ENCODE measurements at places on chromosomes 3 and 15.
A peak's percentile ranks its signal among the peaks of the same experiment; 100 is the strongest.

DNA sequence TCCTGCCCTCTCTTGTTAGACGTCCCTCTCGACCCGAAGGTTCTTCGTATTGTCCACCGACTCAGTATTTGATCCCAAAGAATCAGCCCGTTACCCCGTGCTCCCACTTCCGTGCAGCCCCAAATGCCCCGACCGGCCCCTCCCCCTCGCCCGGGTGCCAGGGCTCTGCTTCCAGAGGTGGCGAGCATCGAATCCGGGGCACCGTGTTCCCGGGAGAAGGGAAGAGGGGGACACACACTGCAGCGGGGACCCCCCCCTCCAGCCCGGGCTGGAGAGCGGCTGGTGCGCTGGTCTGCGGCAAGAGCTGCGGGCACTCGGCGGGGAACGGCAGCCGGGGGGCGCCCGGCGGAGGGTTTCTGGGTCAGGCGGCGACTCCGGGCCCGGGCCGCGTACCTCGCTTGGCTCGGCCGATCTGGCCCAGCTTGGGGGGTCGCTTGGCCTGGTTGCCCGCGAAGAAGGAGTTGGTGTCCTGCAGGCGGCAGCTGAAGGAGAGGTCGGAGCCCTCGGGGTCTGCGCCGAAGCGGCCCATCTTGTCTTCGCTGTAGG is 556 bp downstream of the CAMK2N2 start:
- no peak for DNase-seq

DNA sequence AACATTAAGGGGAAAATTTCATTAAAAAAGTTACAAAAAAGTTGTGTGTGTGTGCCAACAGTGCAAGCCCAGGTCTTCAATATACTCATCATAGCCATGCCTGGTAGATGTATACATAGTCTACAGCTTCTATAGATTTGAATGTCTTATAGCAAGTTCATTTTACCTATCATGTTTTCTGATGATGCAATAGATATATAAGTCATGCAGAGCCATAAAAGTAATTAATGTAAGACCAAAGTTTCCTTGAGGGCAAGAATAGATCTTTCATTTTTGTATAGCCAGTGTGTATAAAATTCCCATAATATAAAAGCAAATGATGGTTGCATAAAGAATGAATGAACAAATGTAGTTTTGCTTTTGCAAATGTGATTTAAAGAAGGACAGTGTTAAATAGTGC is 1138.4 kb downstream of the TBL1XR1 start:
- no peak for DNase-seq

GRCh38 chr3:15321349-15321748 is 11.0 kb downstream of the SH3BP5 start:
- no peak for DNase-seq

DNA sequence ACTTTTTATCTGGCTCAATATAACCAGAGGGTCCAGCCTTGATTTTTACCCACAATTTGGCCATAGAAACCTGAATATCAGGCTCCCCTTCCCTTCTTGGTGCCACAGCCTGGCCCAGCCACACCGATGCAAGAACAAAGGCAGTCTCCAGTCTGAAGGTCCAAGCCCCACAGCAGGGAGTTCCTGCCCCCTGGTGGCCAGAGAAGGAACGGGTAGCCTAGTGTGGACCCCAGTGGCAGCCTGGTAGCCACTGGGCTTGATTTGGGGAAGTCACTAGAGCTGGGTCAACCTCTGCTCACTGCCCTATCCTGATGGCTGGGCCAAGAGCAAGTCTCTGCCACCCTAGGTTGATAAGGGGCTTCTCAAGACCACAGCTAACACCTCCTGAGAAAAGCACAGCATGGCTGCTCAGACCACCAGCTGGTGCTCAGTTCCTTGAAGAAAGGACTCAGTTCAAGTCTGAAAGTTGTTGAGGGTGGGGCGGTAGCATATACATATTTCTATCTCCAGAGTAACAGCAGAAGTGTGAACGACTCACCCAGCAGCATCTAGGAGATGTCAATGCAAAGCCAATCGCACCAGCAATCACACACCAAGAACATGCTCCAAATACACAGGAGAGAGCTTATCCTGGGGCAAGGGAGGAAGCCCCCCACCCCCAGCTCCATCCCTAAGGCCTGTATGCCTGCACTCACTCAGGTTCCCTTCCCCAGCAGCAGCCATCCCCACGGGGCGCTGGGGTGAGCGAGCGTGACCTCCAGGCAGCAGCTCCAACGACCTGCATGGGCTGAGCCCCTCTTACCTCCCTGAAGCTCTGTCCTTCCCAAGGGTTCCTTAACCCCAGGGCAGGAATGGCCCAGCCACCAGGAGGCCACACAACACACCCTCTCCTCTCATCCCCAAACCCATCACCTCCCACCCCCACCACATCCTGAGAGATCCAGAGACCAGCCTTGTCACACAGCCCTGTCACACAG is 7.6 kb downstream of the PFKFB4 start:
- peak; percentile 85 for DNase-seq

DNA sequence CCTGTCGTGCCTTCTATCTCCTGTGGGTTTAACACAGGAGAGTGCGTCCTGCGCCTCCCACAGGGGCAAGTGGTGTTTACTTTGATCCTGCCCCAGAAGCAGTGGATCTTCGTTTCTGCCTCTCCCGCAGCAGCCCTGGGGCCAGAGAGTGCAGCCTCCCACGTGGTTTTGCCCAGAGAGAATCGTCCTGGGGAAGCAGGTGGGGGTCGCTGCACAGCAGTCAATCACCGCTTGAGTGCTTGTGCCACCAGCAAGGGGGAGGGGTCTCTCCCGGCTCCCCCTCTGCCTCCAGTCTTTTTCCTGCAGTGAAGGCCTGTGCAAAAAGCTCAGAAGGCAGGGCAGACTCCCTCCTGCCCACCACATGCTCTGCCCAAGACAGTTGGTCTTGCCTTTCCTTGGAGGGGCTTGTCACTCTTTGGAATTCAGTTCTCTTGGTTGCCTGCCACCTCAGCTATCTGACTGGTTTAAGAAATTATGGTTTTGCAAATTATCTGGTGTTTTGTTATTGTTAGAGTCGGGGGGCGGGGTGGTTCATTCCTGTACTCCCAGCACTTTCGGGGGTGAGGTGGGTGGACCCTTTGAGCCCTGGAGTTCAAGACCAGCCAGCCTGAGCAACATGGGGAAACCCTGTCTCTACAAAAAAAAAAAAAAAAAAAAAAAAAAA is 26.9 kb downstream of the STOML1 start:
- DNase-seq, result peak; percentile 50

DNA sequence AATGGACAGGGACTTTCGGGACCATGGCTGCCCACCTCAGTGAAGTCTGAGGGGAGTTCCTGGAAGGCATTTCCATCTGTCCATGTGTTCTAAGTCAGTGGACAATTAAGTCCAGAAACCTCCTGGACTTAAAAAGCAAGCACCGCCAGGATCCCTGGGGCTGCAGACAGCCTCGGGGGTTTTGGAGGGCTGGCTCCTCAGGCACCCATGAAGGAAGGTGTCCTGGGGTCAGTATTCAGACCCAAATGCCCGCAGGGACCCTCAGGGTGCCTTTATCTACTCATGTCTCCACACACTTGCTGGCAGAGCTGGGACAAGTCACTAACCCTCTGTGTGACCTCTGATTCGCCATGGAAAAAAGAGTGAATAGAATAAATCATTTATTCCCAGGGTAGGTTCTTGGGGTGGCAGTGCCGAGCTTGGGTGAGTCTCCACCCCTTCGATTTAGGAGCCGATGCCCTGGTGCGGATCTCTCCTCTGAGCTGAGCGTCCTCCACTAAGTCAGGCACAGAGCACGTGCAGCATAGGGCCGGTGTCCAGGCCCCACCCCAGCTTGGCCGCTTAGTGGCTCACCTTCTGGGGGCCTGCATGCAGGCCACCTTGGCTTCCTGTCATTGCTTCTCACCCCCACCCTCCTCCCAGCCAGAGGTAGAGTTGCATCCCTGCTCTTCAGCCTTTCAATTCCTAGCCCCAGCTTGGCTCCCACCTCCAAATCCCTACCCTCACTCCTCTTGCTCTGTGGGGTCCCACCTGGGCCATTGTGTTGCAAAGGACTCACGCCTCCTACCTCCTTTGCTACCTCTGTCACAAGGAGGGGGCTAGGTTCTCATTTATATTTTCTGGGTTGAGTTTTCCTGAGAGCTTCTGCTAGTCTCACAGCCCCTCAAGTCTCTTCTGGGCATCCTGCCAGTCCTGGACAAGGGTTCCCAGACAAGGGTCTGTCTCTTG is 19.9 kb downstream of the SLC6A6 start:
- DNase-seq, result no peak

DNA sequence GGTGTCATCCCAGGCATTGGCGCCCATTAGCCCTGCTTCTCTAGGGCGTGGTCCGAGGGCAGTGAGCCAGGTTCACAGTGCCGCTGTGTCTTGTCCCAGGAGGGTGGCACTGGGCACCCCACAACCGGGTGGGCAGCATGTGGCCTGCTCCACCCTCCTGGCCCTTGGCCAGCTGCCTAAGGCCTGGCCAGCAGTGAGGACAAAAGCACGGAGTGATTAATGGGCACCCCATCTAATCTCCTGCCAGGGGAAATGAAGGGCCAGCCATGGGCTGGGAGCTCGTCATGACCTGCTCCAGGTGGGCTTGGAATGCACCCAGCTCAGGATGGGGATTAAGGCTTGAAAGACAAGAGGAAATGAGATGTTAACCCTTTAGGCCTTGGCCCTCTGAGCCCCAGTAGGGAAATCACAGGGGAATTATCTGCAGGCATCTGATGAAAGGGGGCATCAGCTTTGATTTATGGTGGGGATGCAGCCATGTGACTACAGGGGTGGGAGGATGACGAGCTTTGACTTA is 5.2 kb downstream of the THSD4 start:
- DNase-seq, result no peak

GRCh38 chr15:101251830-101252820 is at the start of gene CHSY1:
CHSY1 (minus strand) TSS chr15:101252048; CDS start chr15:101251456, 592 bp downstream.
- DNase-seq, result peak; percentile 96

DNA sequence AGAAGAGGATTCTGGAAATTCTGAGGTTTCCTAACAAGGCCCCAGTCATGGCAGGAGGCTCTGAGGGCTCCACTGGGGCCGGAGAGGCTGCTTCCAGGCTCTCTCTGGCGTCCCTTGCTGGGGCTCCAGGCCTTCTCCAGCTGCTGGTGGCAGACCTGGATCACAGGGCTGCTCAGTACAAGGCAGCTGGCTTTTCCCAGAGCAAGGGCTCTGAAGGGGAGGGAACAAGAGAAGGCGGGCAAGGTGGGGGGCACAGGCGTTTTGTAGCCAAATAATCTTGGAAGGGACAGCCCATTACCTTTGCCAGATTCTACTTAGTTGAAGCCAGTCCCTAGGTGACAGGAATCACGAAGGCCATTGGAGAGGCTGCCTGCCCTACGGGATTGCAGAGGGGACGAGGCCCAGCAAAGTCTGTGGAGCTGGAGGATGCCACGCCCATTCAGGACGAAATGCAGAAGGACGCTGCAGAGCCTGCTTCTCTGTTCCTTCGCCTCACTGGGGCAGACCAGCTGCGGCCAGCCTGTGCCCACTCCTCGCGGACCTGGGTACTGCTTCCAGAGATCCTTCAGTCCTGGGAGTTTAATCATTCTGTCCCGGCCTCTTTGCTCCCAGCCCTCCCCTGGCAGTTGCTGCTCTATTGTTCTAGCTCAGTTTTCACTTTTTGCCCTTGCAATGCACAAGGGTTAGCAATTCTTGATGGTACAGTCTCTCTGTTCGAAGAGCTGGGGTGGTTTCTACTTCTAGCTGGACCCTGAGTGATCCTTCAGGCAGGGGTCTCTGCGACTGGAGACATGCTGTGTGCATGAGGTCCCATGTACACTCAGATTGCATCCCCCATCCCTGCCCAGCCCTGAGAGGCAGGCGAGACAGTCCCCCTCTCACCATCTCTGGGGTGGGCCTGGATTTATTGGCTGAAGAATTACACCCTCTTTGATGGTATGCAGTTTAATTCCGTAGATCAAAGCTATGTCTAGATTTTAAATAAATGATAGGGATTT is 149.3 kb upstream of the MEF2A start:
- DNase-seq, result peak; percentile 43
